ENCODE measurements at places on chromosomes 3 and 15.

- DNase-seq = no peak
Measured at GRCh38 chr3:43784640-43785011, 93.9 kb downstream of the ABHD5 start.

GRCh38 chr15:66172324-66172980, 81.1 kb downstream of the MEGF11 start:
- DNase-seq = no peak

- peak; percentile 22 for DNase-seq
Measured at GRCh38 chr3:174862101-174862500, 3.0 kb downstream of the NAALADL2 start.

- no peak for DNase-seq
Measured at GRCh38 chr3:171168086-171168485, 141.6 kb upstream of the SLC2A2 start.

DNA sequence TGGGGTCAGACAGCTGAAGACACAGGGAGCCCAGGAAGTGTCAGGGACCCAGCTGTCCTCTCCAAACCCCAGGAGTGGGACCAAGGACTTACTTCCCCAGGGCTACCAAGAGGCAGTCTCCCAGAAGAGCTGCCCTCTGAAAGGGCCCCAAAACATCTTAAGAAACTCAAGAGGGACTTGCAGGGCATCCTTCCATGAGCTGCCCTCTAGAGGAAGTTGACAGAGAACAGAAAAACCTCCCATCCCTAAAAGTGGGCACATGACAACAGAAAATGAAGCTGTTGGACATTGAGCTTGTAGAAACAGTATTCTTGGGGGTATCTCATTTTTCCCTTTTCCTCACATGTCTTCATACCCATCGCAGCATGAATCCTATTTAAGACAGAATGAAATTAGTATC, 58.9 kb downstream of the MECOM start:
- DNase-seq = no peak
